ENCODE measurements at places on chromosomes 4 and X.

DNA sequence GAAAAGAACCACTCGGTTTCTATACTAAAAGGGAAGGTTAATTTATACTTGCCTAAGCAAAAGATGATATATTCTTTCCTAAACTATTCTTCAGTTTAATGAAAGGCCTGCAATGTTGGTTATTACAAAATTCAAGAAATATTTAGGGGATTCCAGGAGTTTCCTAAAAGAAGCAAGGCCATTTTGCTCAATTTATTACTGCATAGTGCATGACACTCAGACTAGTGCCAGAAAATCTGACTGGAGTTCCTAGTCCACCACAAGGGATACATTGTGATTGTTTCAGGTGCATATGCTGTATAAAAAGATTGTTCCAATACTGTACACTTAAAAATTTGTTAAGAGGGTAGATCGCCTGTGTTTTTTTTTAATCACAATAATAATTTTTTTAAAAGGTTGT, 78.7 kb downstream of the CAPN6 start:
- no peak for DNase-seq

GRCh38 chr4:110878956-110879355, 256.1 kb upstream of the PITX2 start:
- DNase-seq, result no peak

- no peak for DNase-seq
Observed at GRCh38 chr4:153131596-153131995, 72.6 kb upstream of the TRIM2 start.

DNA sequence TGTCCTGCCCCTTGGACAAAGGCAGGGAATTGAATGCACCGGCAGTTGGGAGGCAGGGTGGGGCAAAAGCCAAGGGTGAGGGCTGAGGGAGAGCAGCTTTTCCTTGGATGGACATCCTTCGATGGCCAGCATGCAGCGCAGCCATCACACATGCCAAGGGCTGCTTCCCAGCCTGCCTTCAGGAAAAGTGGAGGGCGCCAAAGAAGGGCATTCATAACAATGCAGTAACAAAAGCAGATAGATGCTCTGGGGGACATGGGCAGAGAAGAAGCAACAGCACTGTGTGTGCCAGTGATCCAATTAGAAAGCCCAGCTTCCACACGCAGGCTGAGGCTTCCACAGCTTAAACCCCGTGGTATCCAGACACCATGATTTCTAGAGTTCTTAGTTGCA, 71.5 kb downstream of the TSPAN5 start:
- DNase-seq, result no peak

DNA sequence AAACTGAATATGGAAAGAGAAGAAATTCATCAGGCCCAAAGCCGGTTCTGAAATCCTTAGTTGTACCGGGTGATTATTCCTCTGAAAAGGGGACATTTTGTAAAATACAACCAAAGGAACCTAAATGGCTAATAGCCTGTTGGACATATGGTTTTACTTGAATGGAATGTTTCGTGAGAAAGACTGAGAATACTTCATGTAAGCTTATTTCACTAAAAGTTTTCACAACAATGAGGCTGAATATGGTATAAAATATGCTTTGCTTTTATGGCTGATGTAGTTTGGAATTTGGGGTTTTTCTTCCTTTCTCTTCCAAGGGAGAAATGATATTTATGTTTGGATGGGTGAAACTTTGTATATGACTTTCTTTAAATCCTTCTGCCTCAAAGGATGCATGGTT, 2.7 kb downstream of the GRIA3 start:
- no peak for DNase-seq

DNA sequence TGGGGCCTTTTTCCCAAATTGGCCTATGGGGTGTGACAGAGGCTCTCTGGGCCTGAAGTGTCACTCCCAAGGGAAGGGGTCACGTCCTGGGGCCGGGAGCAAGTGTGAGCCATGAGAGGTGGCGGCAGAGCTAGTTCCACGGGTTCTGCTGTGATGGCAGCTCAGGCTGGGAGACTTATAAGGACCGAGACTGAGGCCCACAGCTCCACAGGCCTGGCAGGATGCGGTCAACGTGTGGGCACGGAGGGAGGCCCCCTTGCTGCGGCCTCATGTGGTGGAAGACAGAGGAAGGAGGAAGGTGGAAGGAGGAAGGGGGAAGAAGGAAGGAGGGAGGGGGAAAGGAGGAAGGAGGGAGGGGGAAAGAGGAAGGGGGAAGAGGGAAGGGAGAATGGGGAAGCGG, 7.2 kb upstream of the CPLX1 start:
- DNase-seq, result no peak

DNA sequence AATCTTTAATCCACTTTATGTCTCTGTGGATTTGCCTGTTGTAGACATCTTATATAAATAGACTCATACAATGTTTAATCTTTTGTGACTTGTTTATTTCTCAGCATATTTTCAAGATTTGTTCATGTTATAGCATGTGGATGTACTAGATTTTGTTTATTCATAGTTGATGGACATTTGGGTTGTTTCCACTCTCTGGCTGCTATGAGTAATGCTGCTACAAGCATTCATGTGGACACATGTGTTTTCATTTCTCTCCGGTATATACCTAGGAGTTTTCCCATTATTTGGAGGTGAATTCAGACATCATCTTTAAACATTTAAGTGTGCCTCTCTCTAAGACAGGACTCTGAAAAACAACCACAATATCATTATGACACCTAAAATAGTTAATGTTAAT, 2.3 kb downstream of the IKBKG start:
- no peak for DNase-seq

DNA sequence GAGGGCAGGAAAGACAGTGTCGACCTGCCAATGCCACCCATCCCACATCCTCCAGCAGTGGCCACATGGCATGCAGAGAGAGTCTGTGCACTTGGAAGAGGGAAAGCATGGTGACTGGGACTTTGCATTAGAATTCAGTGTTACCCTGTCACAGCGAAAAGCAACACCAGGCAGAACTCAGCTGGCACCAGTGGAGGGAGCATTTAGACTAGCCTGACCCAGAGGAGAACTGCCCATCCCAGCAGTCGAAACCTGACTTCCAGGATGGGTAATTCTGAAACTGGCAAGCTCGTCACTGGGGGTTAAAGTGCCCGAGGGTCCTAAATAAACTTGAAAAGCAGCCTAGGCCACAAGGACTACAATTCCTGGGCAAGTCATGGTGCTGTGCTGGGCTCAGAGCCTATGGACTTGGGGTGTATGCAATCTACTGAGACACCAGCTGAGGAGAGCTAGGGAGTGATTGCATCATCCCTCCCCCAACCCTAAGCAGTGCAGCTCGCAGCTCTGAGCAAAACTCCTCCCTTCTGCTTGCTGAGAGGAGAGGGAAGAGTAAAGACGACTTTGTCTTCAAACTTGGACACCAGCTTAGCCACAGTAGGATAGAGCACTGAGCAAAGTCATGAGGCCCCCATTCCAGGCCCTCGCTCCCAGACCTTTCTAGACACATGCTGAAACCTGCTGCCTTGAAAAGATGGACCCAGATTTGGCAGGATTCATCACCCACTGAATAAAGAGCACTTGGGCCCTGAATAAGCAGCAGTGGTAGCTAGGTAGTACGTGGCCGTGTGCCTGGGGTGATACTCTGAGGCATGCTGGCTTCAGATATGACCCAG, 68.8 kb downstream of the DDX60L start:
- DNase-seq, result no peak

DNA sequence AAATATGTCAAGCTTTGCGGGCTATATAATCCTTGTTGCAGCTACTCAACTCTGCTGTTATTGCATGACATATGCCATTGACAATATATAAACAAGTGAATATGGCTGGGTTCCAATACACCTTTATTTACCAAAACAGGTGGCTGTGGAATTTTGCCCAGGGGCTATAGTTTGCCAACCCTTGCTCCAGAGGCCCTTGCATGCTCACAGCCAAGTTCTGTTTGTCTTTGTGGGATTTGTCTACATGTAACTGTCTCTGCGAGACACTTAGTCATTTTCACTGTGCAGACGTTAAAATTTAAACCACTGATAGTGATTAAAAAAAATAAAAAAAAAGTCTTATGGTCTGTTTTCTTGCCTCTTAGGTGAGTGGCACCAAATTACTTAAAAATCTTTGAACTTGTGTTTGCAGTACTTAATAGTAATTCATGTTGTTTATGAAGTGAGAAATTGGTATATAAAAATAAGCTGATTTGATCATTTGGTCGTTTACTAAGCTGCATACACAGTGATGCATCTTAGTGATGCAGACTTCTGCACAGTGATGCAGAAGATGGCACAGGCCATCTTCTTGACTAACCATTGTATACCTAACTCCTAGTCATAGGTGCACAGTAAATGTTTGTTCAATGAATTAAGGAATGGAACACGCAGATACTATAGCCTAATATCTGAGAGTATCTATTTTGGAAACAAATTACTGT, 170.9 kb downstream of the FRMPD4 start:
- no peak for DNase-seq

GRCh38 chr4:99894998-99895397, 771 bp upstream of the LAMTOR3 start:
- no peak for DNase-seq

DNA sequence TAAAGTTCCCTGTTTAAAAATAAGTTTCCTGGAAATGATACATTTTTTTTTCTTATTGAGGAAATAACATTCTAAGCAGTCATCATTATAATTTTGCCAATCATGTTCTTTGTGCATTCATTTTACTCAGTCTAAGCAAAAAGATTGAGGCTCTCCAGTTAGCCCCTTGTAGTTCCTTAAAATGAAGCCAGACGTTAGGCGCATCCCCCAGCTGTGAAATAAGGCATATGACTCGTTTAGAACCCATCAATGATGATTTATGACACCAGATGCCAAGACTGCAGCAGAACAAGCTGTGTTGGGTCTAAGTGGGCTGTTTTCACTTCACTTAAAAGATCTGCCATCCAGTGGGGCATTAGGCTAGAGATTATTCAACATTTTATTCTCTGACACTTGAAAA, 17.0 kb downstream of the PDGFC start:
- DNase-seq, result peak; percentile 40

GRCh38 chrX:41421071-41421729, 25.9 kb upstream of the NYX start:
- DNase-seq, result no peak

GRCh38 chrX:15319075-15319474, 3.6 kb upstream of the ASB11 start:
- no peak for DNase-seq

- peak; percentile 23 for DNase-seq
Observed at GRCh38 chrX:136170139-136170800, 22.9 kb downstream of the FHL1 start.

GRCh38 chrX:77017093-77017492, 430.1 kb upstream of the FGF16 start:
- DNase-seq, result no peak

- no peak for DNase-seq
Observed at GRCh38 chr4:32425243-32425642, 1705.1 kb downstream of the PCDH7 start.

DNA sequence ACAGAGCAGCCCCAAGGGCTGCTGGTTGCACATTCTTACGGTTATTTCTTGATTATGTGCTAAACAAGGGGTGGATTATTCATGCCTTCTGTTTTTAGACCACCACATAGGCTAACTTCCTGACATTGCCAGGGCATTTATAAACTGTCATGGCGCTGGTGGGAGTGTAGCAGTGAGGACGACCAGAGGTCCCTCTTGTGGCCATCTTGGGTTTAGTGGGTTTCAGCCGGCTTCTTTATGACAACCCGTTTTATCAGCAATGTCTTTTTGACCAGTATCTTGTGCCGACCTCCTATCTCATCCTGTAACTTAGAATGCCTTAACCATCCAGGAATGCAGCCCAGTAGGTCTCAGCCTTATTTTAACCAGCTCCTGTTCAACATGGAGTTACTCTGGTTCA, 212.4 kb upstream of the GRID2 start:
- peak; percentile 73 for DNase-seq

DNA sequence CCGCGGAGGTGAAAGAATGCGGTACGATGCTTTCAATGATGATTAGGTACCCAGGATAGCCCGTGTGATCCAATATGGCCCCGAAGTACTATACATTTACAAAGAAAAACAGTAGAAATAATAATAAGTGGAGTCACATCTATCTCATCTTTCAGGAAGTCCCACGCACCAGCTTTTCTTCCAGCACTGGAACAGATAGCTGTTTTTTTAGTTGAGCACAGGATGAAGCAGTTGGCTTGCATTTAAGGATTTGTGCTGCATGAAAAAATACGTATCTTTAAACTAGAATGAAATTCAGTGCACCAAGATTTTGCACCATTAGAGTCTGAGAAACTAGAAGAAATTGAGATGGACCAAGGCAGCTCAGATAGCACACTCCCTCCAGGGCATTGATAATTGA, 44.1 kb downstream of the SMIM20 start:
- no peak for DNase-seq

DNA sequence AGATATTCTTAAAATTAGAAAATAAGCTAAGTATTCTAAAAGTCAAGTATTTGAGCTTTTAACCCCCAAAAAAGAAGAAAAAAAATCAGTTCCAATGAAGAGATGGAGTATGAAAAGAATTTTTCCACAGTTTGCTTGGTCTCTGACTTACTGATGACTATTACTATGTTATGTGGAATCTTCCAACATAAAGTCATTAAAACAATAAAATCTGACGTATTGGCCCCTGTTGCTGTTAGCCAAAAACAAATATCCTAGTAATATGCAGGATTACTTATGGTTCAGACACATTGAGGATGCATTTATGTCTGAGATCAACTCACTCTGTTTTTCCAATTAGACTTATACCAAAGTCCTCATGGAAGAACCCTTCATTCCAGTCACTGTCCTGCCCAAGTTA, 517.2 kb upstream of the ADGRL3 start:
- no peak for DNase-seq

DNA sequence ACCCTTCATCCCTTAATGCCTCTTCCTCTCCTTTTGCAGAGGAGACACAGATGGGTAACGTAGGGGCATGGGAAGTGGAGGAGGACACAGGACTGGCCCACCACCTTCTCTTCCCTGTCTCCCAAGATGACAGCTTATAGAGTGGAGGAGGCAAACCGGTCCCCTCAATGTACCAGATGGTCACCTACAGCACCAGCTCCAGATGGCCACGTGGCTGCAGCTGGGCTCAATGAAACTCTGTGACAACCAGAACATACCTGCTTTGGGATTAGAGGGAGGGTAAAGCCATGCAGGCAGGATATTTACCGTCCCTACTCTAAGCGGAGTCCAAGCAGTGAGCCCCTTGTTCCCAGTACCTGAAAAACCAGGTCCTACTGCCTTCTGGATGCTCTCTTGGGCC, 7.5 kb upstream of the KLHL15 start:
- DNase-seq, result no peak

GRCh38 chr4:26208237-26208994, 112.4 kb upstream of the RBPJ start:
- DNase-seq, result no peak

DNA sequence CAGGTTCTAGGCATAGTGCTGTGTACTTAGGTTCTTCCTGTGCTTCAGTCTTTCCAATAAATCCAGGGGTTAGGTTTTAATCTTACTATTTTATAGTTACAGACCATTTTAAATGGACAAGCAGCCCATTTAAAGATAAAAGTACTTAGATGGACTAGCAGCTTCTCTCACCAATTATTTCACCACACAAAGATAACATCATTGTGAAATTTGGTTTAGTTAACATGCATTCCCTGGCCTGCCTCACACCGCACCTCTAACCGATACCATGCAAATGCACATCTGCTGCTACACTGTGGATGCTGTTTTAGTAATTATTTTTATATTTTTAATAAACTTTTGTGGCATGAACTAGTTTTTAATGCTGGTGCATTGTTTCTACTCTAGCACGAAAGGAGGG, 252.6 kb downstream of the RAPGEF2 start:
- no peak for DNase-seq
